ENCODE measurements at places on chromosomes 6 and 20.
A peak's percentile ranks its signal among the peaks of the same experiment; 100 is the strongest.

GRCh38 chr20:34859826-34860545 lies 12.7 kb downstream of the GGT7 start:
- no peak for DNase-seq

- no peak for DNase-seq
Observed at GRCh38 chr20:6046432-6046831, 7.4 kb downstream of the LRRN4 start.

GRCh38 chr6:144162977-144163376 lies 12.7 kb downstream of the STX11 start:
- DNase-seq = no peak

DNA sequence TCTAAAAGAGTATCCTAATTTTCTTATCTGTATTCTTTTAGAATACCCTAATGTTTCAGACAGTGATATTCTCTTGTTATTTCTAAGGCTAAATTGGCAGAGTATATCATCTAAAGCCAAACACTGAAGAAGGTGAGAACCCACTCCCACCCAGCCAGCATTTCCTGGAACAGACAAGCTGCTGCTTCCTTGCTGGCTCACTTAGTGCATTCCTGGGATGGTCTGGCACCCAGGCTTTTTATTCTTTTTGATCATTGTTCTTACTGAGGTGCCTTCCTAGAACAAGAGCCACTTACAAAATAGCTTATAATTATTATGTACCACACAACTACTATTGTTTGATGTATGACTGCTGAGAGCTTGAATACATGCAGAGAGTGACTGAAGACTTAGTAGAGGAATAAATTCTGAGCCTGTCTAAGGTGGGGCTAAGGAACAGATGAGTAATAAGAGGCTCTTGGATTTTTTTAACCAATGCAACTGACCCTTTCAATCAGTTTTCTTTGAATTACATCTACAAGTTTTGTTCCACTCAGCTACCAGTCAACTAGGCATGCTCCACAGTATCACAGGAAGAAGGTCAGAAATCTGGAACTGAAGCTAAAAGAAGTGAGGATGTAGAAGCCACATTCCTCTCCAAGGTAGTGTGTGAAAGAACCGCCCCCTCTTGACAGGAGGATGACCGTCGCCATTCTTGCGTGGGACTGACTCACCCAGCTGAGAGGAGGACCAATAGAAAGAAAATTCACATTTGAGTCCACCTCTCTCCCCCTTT lies 30.1 kb downstream of the PRPH2 start:
- no peak for DNase-seq

DNA sequence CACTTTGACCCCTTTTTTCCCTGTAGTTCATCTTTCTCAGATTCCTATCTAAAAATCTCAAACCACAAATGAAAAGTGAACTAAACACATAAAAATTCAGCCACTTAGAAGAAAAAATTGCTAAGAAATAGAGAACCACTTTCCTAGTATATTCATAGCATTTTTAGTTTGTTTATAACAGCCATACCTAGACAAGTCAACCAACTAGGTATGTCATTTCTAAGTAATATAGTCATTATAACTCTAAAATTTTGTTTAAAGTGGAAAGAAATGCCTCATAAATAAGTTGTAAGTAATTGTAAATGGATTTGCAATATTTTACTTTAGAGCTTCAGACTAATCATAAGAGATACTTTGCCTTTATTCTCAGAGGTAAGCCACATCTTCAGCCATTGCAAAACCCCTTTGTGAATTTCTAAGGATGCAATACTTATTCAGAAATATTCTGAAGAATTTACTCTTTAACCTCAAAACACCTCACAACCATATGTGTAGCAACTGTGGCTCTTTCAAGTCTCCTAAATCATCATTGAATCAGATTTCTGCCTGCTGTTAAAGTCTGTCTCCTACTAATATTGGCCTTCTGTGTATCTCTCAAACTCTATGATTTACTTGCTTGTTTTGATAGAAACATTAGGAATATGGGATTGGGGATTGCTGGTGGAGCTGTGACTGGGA lies 6.9 kb upstream of the SUMO4 start:
- peak; percentile 29 for DNase-seq

DNA sequence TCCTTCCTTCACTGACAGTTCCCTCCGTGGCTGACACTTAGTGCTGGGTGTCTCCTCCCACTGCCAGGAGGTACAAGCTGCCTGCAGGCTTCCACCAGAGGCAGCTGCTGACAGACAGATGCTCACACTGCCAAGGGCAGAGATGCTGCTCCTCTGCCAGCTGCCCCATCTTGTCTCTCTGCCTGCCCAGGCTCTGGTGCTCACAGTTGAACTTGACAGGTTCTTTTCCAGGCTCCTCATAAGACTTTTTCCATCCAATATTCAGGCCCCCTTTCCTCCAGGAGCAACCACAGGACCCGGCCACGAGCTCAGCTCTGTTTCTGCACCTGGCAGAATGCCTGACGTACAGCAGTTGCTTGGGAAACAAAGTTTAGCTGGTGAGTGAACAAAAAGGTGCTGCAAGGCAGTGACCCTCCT lies 79.8 kb downstream of the PSMB1 start:
- DNase-seq = no peak

- no peak for DNase-seq
Observed at GRCh38 chr6:70151616-70152015, 151.3 kb downstream of the COL9A1 start.

DNA sequence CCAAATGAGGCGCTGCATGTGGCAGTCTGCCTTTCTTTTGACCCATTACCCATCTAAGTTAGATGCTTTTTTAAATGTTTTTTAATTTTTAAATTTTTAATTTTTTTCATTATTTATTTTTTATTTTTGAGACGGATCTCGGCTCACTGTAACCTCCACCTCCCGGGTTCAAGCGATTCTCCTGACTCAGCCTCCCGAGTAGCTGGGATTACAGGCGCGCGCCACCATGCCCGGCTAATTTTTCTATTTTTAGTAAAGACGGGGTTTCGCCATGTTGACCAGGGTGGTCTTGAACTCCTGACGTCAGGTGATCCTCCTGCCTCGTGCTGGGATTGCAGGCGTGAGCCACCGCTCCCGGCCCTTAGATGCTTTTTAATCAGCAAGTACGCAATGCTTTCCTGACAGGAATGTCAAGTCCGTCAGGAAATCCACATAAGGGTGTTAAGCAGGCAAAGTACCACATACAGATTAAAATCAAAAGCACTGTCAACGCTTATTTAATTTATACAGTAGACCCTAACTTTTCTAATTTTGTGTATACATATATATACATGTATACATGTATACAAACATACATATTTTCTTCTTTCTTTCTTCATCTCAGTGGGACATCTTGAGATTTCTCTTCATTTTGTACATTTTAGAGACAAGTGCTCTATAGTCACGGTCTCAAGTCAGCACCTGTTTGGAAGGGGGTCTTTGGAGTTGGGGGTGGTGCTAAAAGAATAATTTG lies 995 bp upstream of the GSTA4 start:
- DNase-seq = peak; percentile 72

DNA sequence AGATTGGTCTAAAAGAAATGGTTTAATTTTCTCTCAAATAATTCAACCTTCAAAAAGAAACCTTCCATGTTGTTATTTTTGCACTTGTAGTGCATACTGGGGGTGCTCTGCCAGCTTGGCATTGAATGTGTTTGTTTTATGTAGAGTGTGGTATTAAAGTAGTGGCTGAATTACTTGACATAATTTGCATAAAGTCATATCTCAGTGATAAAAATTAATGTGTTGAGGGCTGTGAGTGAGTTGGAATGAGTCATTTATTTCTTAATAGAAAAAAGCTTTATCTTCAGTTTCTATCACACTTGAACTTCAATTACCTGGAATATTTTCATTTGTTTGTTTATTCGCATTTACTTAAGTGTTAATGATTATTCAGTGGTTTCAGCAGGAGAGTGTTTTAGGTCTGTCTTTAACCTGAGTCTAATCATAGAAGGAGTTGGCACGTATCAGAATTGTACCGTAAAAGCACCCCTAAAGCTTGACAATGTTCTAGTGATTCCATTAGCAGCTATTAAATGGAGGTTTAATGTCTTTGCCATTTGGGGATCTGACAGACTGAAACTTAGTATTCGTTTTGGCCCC lies 801.2 kb upstream of the FLRT3 start:
- no peak for DNase-seq

- DNase-seq = peak; percentile 71
Observed at GRCh38 chr6:105900125-105900937, 185.8 kb upstream of the PRDM1 start.

GRCh38 chr6:5704708-5705107 lies 302.0 kb downstream of the NRN1 start:
- no peak for DNase-seq

- no peak for DNase-seq
Observed at GRCh38 chr6:2554651-2555260, 196.0 kb downstream of the MYLK4 start.

- no peak for DNase-seq
Observed at GRCh38 chr6:111069382-111070104, 17.8 kb upstream of the SLC16A10 start.

GRCh38 chr6:84360039-84360438 lies 132.6 kb upstream of the CEP162 start:
- no peak for DNase-seq

- DNase-seq = peak; percentile 72
Observed at GRCh38 chr6:118709859-118710350, 58.5 kb upstream of the CEP85L start.

DNA sequence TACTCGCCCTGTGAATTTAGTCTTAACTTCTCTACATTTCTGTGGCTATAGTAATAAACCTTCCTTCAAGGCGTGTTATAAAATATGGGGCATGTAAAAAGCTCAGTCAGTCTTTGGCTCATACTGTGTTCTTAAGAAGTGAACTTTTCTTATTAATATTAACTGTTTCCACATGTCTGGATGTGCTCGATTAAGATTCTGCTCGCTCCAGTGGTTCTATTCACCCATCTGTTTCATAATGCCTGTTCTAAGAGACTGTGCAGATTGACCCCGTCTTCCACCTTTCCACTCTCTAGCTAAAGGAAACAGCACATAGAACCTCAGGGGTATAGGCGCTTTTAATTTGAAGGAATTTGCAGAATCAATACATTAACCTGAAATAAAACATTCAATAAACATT lies 99.9 kb downstream of the L3MBTL3 start:
- DNase-seq = no peak

GRCh38 chr6:17808609-17809008 lies 101.9 kb upstream of the NUP153 start:
- DNase-seq = no peak

GRCh38 chr6:28865401-28866204 lies 58.2 kb downstream of the TRIM27 start:
- DNase-seq = no peak

- DNase-seq = peak; percentile 39
Observed at GRCh38 chr20:14997791-14998190, 660.4 kb upstream of the FLRT3 start.

- no peak for DNase-seq
Observed at GRCh38 chr20:62122654-62123449, 577 bp downstream of the LSM14B start.

DNA sequence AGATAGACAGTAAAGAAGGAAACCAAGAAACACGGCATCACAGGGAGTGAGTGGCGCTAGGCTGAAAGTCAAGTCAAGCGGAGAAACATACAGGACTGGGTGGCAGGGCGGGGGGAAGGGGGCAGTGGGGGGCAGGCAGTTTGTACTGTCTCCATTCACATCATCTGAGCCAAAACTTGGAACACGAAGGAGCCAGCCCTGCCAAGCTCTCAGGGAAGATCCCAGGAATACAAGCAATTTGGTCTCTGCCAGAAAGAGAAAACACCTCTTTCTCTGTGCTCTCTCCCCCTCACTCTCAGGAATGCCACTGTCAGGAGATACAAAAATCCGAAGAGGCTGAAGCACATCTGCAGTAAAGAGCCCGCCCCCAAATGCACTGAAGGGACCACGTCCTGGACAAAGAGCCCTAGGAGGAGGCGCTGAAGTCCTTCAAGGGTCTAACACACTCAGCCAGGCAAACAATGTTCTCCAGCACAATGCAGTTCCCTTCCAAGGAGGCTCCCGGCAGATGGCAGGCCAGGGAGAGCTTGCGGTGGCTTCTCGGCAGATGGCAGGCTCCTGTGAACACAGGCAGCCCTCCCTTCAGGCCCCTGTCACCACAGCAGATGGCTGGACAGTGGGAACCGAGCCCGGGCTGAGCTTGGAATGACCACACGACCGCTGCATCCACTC lies 90.0 kb downstream of the ATP9A start:
- no peak for DNase-seq

- no peak for DNase-seq
Observed at GRCh38 chr6:160160929-160161646, 39.5 kb downstream of the SLC22A1 start.
